ENCODE measurements at places on chromosomes 3 and 15.

- no peak for DNase-seq
Observed at GRCh38 chr3:158658889-158659288, 13.6 kb downstream of the LXN start.

- DNase-seq, result peak; percentile 52
Observed at GRCh38 chr15:40217166-40217824, 21.6 kb upstream of the PAK6 start.

GRCh38 chr15:85642693-85643066 lies 152.0 kb downstream of the KLHL25 start:
- no peak for DNase-seq

DNA sequence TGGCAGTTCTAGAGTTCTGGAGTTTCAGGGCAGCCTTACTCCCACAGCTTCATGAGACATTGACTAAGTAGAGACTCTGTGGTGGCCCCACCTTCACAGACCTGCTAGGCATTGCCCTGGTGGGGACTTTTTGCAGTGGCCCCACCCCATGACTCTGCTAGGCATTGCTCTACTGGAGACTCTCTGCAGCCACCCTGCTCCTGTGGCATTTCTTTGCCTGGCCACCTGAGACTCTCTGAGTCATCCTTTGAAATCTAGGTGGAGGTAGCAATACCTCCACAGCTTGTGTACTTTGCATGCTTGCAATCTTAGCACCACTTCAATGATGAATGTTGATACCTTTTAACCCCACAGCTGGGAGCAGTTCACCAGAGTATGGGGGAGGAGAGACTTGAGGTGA lies 40.6 kb upstream of the DHX36 start:
- DNase-seq, result no peak

- DNase-seq, result no peak
Observed at GRCh38 chr3:185927501-185928200, 10.2 kb downstream of the TRA2B start.

GRCh38 chr3:134526319-134526718 lies 40.5 kb downstream of the CEP63 start:
- no peak for DNase-seq

DNA sequence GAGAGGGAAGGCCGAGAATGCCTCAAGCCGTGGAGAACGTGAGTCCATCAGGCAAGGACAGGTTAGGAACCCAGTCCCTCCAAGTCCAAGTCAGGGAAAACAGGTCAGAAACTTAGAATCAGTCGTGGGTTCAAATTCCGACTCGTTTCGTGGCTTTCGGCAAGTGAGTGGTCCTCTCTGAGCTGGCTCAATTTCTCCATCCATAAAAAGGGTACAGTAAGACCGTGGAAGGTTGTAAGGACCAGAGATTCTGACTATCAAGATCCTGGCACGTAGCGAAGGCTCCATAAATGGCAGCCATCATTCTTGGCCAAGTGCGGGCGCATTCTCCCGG lies 604 bp upstream of the MED12L start:
- no peak for DNase-seq

GRCh38 chr15:71114887-71115566 lies at the start of gene THSD4:
Gene THSD4 (plus strand): TSS chr15:71115471.
- peak; percentile 39 for DNase-seq

GRCh38 chr3:94990952-94991705 lies 928.3 kb downstream of the NSUN3 start:
- DNase-seq, result no peak

GRCh38 chr3:18049096-18049495 lies 306.7 kb upstream of the TBC1D5 start:
- DNase-seq, result no peak

DNA sequence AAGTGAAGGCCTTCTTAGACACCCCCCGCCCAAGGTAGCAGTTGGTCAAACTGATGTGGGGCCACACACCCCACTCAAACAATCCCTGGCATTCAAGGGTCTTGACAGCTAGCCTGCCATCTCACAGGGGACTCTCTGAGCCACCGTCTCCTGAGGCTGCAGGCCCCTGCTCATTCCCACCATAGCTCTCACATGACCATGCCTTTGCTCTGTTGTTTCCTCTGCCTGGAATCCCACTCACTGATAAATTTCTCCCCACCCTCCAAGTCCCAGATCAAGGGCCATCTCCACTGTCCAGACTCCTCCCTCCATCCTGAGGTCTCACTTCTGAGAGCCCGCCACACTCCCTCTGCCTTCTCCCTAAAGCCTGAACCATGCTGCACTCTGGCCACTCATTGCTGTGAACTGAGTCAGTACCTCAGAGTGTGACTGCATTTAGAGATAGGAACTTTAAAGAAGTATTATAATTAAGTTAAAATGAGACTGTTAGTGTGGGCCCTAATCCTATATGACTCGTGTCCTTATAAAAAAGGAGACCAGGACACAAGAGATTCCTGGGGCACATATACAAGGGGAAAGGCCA lies 10.0 kb downstream of the WNT7A start:
- no peak for DNase-seq

DNA sequence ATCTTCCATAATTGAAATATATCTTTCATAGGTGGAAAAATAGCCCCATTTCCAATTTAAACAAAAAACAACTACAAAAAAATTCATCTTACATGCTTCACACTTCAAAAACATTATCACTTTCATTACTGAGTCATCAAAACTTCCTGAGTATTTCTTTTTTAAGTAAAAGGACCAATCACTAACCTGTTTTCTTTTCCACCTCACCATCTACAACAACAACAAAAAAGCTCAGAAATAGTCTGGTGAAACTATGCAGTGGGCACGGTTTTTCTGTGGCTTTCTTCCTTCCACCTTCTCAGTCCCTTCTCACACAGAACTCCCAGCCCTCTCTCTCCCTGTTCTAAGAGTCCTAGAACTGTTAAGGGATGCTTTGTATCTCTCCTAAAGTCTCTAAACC lies 20.3 kb upstream of the TNIK start:
- no peak for DNase-seq

DNA sequence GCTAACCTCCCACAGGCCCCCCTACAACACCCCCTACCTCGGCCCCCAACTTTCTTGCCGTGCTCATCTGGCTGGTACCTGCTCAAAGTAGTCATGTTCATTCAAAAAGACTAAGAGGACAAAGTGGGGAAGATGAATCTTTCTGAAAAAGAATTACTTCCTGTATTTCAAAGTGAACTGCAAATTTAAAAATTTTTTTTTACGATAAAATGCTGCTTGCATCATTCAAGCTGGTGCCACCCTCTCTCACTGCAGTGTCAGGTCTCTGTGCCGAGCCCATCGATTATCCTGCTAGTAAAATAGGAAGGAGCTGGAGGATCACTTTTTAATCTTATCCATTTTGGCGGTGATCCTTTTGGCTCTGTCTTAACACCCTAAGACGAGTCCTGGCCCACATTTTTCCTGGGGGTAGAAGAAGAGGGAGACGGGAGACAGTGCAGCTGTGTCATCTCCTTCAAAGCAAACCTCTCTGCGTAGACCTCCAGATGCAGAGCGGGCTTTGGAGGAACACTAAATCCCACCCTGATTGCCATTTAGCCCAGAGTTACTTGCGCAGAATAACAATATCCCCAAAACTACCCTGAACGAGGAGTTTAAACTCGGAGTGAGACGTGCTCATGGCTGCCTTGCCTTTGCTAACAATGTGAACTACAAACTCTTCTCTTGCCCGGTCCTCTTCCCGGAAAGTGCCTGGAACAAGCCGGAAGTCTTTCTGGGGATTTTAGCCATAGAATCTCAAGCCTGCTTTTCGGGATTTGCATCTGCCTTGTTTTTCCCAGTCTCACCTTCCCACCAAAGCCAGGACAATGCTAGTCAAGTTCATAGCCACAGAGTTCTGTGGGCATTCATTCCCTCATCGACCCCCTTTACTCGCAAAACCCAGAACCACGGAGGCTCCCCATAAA lies 66.2 kb upstream of the CGNL1 start:
- no peak for DNase-seq

All from activated CD4-positive, alpha-beta T cell treated with anti-CD3 and anti-CD28 coated beads, Interleukin-2, amount 50 U/mL, for 24 hours (primary cell).